ENCODE measurements at places on chromosomes 5 and 9. TPM values are rescaled to one million over a fixed set of nuclear protein-coding genes. Genes with fewer than 3 reads are reported as not detected.

The C9orf50 gene
- total RNA-seq = not detected

The SPINK6 gene
- total RNA-seq = not detected

The ZNF474 gene
- total RNA-seq = 0.47 TPM

The FOXD4L6 gene
- not detected for total RNA-seq

The TMEM215 gene
- total RNA-seq = not detected

The MZB1 gene
- 2.2 TPM for total RNA-seq

The IL9 gene
- not detected for total RNA-seq

The IRX4 gene
- total RNA-seq = not detected

The OR1Q1 gene
- total RNA-seq = 1.5 TPM

The AK6 gene
- total RNA-seq = 27.3 TPM

The ZDHHC11 gene
- total RNA-seq = 9.8 TPM

The FAT2 gene
- total RNA-seq = not detected

The NRG2 gene
- 0.26 TPM for total RNA-seq

The NR3C1 gene
- 133 TPM for total RNA-seq

The PPP1R26 gene
- 0.13 TPM for total RNA-seq

The PCDHB13 gene
- total RNA-seq = not detected

The ANKRD55 gene
- total RNA-seq = not detected

The SLC4A9 gene
- not detected for total RNA-seq

The CCL27 gene
- total RNA-seq = not detected

The CAVIN4 gene
- not detected for total RNA-seq

The ARHGEF28 gene
- not detected for total RNA-seq

The ADAMTS2 gene
- total RNA-seq = not detected

The IL17B gene
- total RNA-seq = not detected

The IFNK gene
- total RNA-seq = not detected

The BASP1 gene
- 1.5 TPM for total RNA-seq

The NDFIP1 gene
- 125 TPM for total RNA-seq

The GHR gene
- total RNA-seq = not detected

The NME5 gene
- total RNA-seq = not detected

The DPM2 gene
- total RNA-seq = 71.1 TPM

The FOXI1 gene
- total RNA-seq = not detected

The SOWAHA gene
- not detected for total RNA-seq

The FBP2 gene
- total RNA-seq = not detected

The LCN15 gene
- not detected for total RNA-seq

The GARIN3 gene
- not detected for total RNA-seq

The TERT gene
- 0.14 TPM for total RNA-seq

The UGT3A2 gene
- not detected for total RNA-seq

The DAPK1 gene
- 0.55 TPM for total RNA-seq

The GFPT2 gene
- total RNA-seq = 2.9 TPM

The ACTBL2 gene
- not detected for total RNA-seq

The DNAJA1 gene
- total RNA-seq = 71.3 TPM

The ADAMTS19 gene
- total RNA-seq = not detected

The TCOF1 gene
- 64.6 TPM for total RNA-seq

The DRD1 gene
- total RNA-seq = not detected

The LRSAM1 gene
- 26.4 TPM for total RNA-seq

The PRRX2 gene
- not detected for total RNA-seq

The CCNO gene
- not detected for total RNA-seq

Data from naive thymus-derived CD8-positive, alpha-beta T cell (primary cell).